Subcutaneous preadipocyte (primary cell): ENCODE measurements at places on chromosomes 7 and 10. TPM values are rescaled to one million over a fixed set of nuclear protein-coding genes. Genes with fewer than 3 reads are reported as not detected.

Gene MTURN
- total RNA-seq: 23.1 and 24.2 TPM in 2 replicates

Gene STOX1
- total RNA-seq: under 0.01 TPM in 2 replicates

Gene PLXNA4
- total RNA-seq: 2.2 TPM in 2 replicates

Gene PLEKHS1
- total RNA-seq: not detected in 2 replicates
